CD14-positive monocyte (primary cell): ENCODE measurements at places on chromosomes 5 and 9.

DNA sequence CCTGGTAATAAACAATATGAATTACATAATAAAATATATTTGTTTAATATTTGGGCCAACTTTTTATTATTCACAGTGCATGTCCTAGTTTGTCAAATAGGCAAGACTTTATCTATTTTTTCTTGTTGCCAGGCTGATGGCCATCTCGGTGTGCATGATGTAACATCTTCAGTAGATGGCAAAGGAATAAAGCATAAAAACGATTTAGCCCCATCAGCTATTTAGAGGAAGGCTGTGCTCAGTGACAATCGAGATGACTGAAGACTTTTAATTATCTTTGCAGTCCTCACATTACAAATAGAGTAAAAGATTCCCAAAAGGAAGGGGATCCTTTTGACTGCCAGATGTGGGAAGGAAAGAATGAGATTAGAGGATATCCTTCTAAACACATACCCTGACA lies 358.5 kb downstream of the PTPRD start:
- H3K4me3 ChIP-seq = no peak overlapping the region
- DNase-seq = no peak
- no peaks in the 10 kb centered on the region for H3K27me3 ChIP-seq
- no peak overlapping the region for H3K27ac ChIP-seq
- no peaks in the 10 kb centered on the region for H3K36me3 ChIP-seq

GRCh38 chr5:172453986-172454357 lies 353 bp downstream of the SH3PXD2B start:
- H3K27me3 ChIP-seq = peaks cover 26% of the 10 kb centered on the region
- H3K4me3 ChIP-seq = peak overlapping the region; percentile 63
- no peak overlapping the region for H3K27ac ChIP-seq

- no peak overlapping the region for H3K4me3 ChIP-seq
- H3K36me3 ChIP-seq = no peaks in the 10 kb centered on the region
- H3K4me1 ChIP-seq = no peaks in the 10 kb centered on the region
- H3K27ac ChIP-seq = no peak overlapping the region
These were observed 86.6 kb upstream of the LRRTM2 start for GRCh38 chr5:138961729-138962128.

- peak; percentile 89 for DNase-seq
- H3K36me3 ChIP-seq = no peaks in the 10 kb centered on the region
- peak overlapping the region; percentile 73 for H3K27ac ChIP-seq
- H3K4me1 ChIP-seq = peaks cover 52% of the 10 kb centered on the region
These were observed 17.8 kb upstream of the C9orf72 start for GRCh38 chr9:27591093-27591492.

GRCh38 chr5:170571875-170572852 lies 68.3 kb downstream of the KCNIP1 start:
- H3K4me1 ChIP-seq = no peaks in the 10 kb centered on the region
- H3K27me3 ChIP-seq = peaks cover 9% of the 10 kb centered on the region
- no peak for DNase-seq

DNA sequence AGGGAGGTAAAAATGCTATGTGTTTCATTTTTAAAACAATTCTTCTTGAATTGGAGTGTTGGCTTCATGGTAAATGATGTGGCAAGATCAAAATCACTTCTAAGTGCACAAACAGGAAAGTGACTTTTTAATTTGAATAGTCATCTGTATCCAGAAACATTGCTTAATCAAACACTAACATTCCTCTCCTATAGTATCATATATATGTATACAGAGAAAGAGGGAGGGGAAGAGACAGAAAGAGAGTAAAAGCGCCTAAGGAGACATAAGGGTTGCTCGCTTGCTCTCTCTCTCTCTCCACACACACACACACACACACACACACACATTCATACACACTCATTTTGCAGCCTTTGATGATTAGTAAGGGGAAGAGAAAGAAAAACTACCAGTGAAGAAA lies 95.4 kb upstream of the PRDM9 start:
- H3K4me1 ChIP-seq = no peaks in the 10 kb centered on the region
- H3K27ac ChIP-seq = no peak overlapping the region
- H3K27me3 ChIP-seq = no peaks in the 10 kb centered on the region
- H3K4me3 ChIP-seq = no peak overlapping the region

GRCh38 chr9:118990949-118991348 lies 378.3 kb downstream of the BRINP1 start:
- no peak overlapping the region for H3K4me3 ChIP-seq
- H3K27ac ChIP-seq = no peak overlapping the region
- no peaks in the 10 kb centered on the region for H3K4me1 ChIP-seq
- no peaks in the 10 kb centered on the region for H3K27me3 ChIP-seq
- no peak for DNase-seq

GRCh38 chr5:5140479-5141338 lies 579 bp downstream of the ADAMTS16 start:
- H3K27me3 ChIP-seq = peaks cover 10% of the 10 kb centered on the region
- no peak for DNase-seq
- H3K4me1 ChIP-seq = no peaks in the 10 kb centered on the region
- H3K4me3 ChIP-seq = no peak overlapping the region
- no peak overlapping the region for H3K27ac ChIP-seq
- no peaks in the 10 kb centered on the region for H3K36me3 ChIP-seq

DNA sequence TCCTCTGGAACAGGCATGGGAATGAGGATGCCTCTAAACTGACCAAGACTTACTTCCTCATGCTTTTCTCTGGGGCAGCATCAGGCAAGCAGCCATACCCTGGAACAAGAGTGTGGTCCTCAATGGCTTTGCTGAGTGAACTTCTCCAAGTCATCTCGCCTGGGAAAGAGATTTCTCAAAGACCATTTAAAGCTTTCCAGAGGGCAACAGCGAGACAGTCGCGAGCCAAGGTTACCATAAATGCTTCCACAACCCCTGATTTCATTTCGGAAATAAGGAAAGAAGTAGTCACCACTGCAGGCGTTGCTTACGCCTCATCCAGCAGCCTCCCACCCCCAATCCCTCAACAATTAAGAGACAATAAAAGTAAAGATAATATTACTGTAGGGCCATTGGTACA lies 1.1 kb upstream of the SNCAIP start:
- H3K4me1 ChIP-seq = no peaks in the 10 kb centered on the region
- H3K4me3 ChIP-seq = no peak overlapping the region
- no peaks in the 10 kb centered on the region for H3K36me3 ChIP-seq
- no peak overlapping the region for H3K27ac ChIP-seq

DNA sequence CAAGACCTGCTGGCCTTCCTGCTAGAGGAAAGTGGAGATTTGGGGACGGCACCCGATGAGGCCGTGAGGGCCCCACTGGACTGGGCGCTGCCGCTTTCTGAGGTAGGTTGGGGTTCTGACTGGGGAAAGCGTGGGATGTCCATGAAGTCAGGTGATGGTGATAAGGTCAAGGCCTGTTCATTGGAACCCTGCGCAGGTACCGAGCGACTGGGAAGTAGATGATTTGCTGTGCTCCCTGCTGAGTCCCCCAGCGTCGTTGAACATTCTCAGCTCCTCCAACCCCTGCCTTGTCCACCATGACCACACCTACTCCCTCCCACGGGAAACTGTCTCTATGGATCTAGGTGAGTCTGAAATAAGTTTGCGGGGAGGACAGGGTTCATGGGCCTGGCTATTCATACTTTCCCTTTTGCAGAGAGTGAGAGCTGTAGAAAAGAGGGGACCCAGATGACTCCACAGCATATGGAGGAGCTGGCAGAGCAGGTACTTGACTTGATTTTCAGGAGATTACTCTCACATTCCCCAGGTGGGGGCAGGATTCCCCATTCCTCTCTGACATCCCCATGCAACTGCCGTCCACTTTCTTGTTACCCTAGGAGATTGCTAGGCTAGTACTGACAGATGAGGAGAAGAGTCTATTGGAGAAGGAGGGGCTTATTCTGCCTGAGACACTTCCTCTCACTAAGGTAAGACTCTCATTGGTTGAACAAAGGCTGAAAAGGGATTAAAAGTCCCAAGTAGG lies 505 bp downstream of the CREB3 start:
- peak; percentile 41 for DNase-seq
- no peaks in the 10 kb centered on the region for H3K27me3 ChIP-seq
- H3K36me3 ChIP-seq = peaks cover 26% of the 10 kb centered on the region
- H3K27ac ChIP-seq = peak overlapping the region; percentile 89
- H3K4me1 ChIP-seq = peaks cover 58% of the 10 kb centered on the region

DNA sequence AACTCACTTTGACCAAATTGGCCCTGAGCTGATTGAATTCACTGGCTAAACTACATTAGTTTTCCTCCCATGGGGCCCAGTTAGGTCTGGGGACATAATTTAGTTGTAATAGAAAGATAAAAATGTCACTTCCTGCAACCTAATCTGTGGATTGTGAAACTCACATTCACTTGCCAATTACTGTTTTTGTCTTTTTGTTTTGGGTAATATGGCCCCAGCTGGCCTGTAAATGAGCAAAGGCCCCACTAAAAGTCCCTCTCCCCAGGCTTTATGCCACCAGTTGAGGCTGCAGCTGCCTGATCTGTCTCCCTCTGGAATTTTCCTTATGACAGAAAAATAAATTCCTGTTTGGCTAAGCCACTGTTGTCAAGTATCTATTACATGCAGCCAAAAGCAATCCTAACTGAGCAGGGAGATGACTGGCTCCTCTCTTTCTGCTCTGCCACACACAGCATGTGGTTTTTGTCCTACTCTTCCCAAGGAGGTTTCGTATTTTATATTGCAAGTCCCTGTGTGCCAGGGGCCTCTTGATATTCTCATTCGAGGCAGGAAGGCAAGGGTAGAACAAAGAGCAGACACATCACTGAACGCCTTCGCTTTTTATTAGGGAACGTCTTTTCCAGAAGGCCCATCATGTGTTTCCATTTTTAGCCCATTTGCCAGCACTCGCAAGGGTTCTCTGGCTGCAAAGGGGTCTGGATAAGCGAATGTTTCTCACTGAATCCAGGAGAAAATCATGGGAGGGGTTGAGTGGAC lies 24.1 kb upstream of the SLC25A48 start:
- no peak overlapping the region for H3K27ac ChIP-seq
- no peaks in the 10 kb centered on the region for H3K36me3 ChIP-seq
- no peak for DNase-seq
- no peaks in the 10 kb centered on the region for H3K4me1 ChIP-seq
- H3K4me3 ChIP-seq = no peak overlapping the region
- H3K27me3 ChIP-seq = no peaks in the 10 kb centered on the region

GRCh38 chr5:107464876-107465275 lies 205.9 kb downstream of the EFNA5 start:
- no peaks in the 10 kb centered on the region for H3K36me3 ChIP-seq
- no peak for DNase-seq
- peaks cover 10% of the 10 kb centered on the region for H3K4me1 ChIP-seq
- H3K27ac ChIP-seq = no peak overlapping the region
- H3K4me3 ChIP-seq = no peak overlapping the region

DNA sequence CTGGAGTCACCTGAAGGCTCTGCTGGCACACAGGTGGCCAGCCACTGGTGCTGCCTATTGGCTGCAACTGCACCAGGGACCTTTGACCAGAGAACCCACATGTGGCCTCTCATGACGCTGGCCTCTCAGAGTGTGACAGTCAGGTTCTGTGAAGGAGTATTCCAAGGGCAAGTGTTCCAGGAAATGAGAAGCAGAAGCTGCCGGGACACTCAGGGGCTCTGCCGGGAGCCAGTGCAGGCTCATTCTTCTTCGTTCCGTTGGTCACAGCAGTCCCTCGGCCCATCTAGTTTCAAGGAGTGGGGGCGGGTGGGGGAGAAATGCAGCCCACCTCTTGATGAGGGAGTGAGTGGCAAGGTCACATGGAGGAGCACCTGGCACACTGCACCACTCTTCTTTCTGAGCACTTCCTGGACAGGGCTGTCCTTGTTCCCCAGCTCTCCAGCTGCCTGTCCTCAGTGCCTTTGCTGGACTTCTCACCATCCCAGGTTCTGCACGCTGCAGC lies 237.5 kb downstream of the GADD45G start:
- no peak overlapping the region for H3K4me3 ChIP-seq
- H3K36me3 ChIP-seq = no peaks in the 10 kb centered on the region
- no peaks in the 10 kb centered on the region for H3K27me3 ChIP-seq

GRCh38 chr5:172493906-172494305 lies 39.6 kb upstream of the SH3PXD2B start:
- H3K27ac ChIP-seq = no peak overlapping the region
- no peaks in the 10 kb centered on the region for H3K4me1 ChIP-seq
- no peak overlapping the region for H3K4me3 ChIP-seq
- no peaks in the 10 kb centered on the region for H3K36me3 ChIP-seq
- DNase-seq = no peak
- no peaks in the 10 kb centered on the region for H3K27me3 ChIP-seq

GRCh38 chr5:66933066-66933465 lies 263.5 kb downstream of the CD180 start:
- no peak for DNase-seq
- no peaks in the 10 kb centered on the region for H3K27me3 ChIP-seq
- no peak overlapping the region for H3K4me3 ChIP-seq
- no peak overlapping the region for H3K27ac ChIP-seq
- H3K36me3 ChIP-seq = no peaks in the 10 kb centered on the region

DNA sequence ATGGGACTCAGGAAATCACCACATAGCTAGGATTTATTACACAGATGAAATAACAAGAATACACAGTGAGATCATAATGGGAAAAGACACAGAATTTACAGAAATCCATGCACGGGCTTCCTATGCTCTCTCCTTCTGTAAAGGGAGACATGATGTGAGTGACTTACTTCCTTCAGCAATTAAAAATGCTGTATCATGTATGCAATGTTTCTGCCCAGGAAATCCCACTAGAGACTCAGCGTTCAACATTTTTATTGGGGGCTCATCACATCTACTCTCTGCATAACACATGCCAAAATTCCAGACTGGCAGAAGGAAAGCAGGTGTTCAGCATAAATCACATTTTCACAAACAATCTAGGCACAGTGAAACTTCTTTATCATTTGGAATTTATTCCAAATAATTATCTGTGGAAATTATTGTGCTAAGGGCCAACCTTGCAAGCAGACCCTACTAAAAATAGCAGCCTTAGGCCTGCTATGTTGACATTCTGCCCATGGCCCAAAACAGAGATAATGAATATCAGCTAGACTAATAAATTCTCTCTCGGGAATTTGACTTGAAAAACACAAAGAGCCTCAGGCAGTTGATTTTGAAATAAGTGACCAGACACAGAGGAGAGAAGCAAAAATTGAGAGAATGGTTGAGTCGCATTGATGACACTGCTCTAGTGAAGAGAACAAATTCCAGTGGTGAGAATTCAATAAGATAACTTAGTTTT lies 31.4 kb upstream of the SELENOP start:
- no peaks in the 10 kb centered on the region for H3K36me3 ChIP-seq
- DNase-seq = no peak
- H3K27ac ChIP-seq = no peak overlapping the region
- H3K4me1 ChIP-seq = peaks cover 5% of the 10 kb centered on the region

DNA sequence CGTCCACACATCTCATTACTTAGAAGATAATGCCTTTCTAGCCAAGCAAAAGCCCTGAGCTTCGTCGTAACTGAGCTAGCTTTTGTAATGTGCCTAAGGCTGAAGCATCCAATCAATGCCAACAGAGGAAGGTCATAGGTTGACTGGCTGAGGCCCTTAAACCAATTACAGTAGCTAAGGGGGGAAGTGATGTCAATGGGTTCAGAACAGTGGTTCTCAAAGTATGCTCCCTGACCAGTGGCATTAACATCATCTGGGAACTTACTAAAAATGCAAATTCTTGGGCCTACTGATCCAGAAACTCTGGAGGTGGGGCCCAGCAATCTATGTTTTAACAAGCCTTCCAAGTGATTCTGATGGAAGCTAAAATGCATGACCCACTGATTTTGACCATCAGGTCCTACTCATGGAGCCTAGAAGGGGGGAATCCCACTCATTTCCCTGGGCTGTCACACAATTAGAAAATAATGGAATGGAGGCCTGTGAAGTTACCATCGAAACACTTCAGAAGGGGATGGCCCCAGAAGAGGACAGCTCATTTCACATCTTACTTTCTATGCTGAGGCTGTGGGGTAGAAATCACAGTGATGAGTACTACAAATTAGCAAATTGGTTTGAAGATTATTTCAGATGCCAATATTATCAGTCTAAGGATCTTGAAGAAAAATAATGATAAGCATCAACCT lies 4.8 kb upstream of the VLDLR start:
- peaks cover 10% of the 10 kb centered on the region for H3K4me1 ChIP-seq
- no peak overlapping the region for H3K27ac ChIP-seq
- DNase-seq = no peak

GRCh38 chr5:170312666-170313065 lies 15.1 kb upstream of the LCP2 start:
- no peaks in the 10 kb centered on the region for H3K27me3 ChIP-seq
- peak; percentile 99 for DNase-seq
